ENCODE measurements at places on chromosomes 7 and 10. TPM values are rescaled to one million over a fixed set of nuclear protein-coding genes. Genes with fewer than 3 reads are reported as not detected.

DNA sequence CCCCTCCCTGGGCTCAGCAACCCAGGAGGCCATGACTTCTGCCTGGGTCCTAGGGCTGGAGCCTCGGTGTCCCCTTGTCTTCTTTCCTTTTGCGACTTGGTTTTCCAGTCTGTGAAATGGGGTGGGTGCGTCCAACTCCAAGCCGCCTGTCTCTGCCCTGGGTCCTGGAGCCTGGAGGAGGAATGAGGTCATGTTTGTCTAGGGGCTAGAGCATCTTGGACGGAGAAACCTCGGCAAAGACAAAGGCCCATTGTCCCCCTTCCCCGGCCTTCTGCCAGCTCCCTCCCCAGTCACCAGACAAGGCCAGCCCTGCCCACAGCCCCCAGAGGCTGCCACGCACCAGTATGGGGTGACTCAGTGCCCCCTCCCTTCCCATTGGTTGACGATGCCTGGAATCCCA lies 39.8 kb upstream of the ELN start:
- DNase-seq, result no peak
- H3K27me3 ChIP-seq, result no peaks in the 10 kb centered on the region
- H3K36me3 ChIP-seq, result no peaks in the 10 kb centered on the region

- H3K4me3 ChIP-seq, result no peak overlapping the region
- no peaks in the 10 kb centered on the region for H3K4me1 ChIP-seq
- H3K36me3 ChIP-seq, result no peaks in the 10 kb centered on the region
- H3K27me3 ChIP-seq, result no peaks in the 10 kb centered on the region
- no peak overlapping the region for H3K27ac ChIP-seq
Observed at GRCh38 chr10:44376472-44377099, 8.3 kb downstream of the CXCL12 start.

GRCh38 chr10:69494626-69495558 lies 43.6 kb downstream of the TSPAN15 start:
- no peaks in the 10 kb centered on the region for H3K36me3 ChIP-seq
- no peak overlapping the region for H3K4me3 ChIP-seq
- no peaks in the 10 kb centered on the region for H3K4me1 ChIP-seq
- no peak for DNase-seq

DNA sequence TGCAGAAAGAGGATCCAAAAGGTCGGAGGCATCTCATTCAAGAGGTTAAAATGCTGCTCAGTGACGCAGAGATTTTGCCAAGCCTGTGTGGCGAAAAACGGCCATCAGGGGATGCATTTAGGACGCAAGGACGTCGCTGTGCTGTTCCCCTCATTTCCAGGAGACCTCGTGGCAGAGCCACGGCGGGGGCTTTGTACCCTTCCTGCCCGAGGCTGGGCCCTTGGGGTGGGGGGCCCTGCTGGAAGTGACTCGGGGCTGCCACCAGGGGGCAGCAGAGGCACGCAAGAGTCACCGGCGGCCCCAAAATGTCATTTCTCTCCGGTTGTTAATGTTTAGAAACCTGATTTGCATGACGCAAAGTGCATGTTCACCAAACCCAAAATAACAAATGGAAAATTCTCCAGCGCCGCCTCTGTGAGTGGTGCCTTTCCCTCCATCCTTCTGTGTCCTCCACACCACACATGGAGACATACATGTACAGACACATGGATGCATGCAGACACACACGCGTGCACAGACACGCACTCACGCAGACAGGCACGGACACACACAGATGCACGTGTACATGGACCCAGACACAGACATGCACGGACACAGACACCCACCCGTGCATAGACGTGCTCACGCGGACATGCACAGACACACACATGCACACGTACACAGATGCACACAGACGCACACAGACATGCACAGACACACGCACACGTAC lies 51.0 kb upstream of the NKX6-2 start:
- DNase-seq, result peak; percentile 66
- no peaks in the 10 kb centered on the region for H3K27me3 ChIP-seq
- H3K4me1 ChIP-seq, result no peaks in the 10 kb centered on the region
- H3K27ac ChIP-seq, result no peak overlapping the region
- H3K36me3 ChIP-seq, result no peaks in the 10 kb centered on the region

DNA sequence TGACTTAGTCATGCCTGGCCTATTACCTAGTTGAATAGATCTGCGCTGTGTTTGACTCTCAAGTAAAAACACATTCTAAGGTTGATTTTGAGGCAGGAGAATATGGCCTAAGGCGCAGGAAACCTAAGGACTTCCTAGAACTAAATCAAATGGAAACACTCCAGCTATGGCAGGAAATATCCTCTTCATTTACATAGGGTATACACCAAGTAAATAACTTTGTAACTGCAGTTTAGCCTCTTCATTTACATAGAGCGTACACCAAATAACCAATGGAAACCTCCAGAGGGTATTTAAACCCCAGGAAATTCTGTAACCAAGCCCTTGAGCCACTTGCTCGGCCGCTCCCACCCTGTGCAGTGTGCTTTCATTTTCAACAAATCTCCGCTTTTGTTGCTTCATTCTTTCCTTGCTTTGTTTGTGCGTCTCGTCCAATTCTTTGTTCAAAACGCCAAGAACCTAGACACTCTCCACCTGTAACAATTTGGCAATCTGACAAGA lies 35.6 kb upstream of the XRCC2 start:
- DNase-seq, result no peak
- H3K36me3 ChIP-seq, result no peaks in the 10 kb centered on the region
- no peaks in the 10 kb centered on the region for H3K4me1 ChIP-seq
- no peak overlapping the region for H3K27ac ChIP-seq
- H3K4me3 ChIP-seq, result no peak overlapping the region

DNA sequence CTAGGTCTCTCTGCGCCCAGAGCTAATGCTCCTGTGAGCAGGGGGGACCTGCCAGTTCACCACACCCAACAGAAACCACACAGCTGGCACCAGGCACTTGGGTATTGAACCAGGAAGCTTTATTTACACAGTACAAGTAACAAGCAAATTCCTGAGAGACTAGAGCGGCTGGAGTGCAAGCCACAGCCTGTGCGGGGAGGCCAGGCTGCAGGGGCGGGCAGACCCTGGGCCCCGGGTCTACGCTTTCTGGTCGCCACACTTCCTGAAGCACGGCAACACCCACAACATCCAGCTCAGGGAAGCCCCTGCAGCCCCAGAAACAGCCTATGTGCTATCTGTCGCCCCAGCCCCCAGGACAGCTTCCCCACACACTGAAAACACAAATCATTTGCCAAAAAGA lies 125.0 kb downstream of the FAM53B start:
- H3K4me3 ChIP-seq, result peak overlapping the region; percentile 55
- H3K4me1 ChIP-seq, result peaks cover 96% of the 10 kb centered on the region
- H3K27me3 ChIP-seq, result no peaks in the 10 kb centered on the region
- H3K36me3 ChIP-seq, result peaks cover 68% of the 10 kb centered on the region
- peak; percentile 84 for DNase-seq
- peak overlapping the region; percentile 98 for H3K27ac ChIP-seq

GRCh38 chr7:74598558-74598957 lies 59.0 kb upstream of the GTF2I start:
- H3K27me3 ChIP-seq, result no peaks in the 10 kb centered on the region
- H3K4me1 ChIP-seq, result no peaks in the 10 kb centered on the region
- H3K4me3 ChIP-seq, result no peak overlapping the region
- no peak for DNase-seq
- H3K27ac ChIP-seq, result no peak overlapping the region

DNA sequence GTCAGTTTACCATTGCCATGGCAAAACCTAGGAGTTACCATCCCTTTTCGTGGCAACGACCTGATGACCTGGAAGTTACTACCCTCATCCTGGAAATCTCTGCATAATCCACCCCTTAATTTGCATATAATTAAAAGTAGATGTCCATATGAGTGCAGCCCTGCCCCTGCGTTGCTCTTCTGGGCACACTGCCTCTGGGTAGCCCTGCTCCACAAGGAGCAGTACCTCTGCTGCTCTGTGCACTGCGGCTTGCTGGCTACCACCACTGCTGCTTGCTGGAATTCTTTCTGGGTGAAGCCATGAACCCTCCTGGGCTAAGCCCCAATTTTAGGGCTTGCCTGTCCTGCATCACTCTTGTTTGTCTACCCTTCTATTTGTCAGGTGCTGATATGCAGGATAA lies 12.5 kb downstream of the CYP17A1 start:
- no peaks in the 10 kb centered on the region for H3K4me1 ChIP-seq
- no peak overlapping the region for H3K4me3 ChIP-seq
- no peaks in the 10 kb centered on the region for H3K36me3 ChIP-seq
- H3K27me3 ChIP-seq, result no peaks in the 10 kb centered on the region
- no peak overlapping the region for H3K27ac ChIP-seq
- no peak for DNase-seq

DNA sequence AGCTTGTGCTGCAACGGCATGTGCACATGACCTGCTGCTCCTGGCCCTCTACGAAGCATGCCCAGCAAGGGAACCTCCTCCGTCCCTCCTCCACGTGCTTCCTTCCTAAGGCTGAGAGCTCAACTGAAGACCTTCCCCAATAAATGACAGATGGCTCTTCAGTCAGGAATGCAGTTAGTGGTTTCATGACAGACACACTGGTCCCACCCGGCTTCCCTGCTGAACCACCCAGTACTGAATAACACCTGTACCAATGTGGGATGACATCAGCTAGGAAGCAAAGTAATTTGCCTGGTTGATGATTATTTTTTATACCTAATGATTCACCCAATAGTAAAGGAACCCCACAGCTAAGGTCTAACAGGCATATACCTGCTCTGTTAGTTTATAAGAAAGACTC lies 69.1 kb downstream of the SCRN1 start:
- no peaks in the 10 kb centered on the region for H3K27me3 ChIP-seq
- H3K36me3 ChIP-seq, result peaks cover 34% of the 10 kb centered on the region
- no peak overlapping the region for H3K4me3 ChIP-seq
- no peak for DNase-seq
- H3K4me1 ChIP-seq, result no peaks in the 10 kb centered on the region

DNA sequence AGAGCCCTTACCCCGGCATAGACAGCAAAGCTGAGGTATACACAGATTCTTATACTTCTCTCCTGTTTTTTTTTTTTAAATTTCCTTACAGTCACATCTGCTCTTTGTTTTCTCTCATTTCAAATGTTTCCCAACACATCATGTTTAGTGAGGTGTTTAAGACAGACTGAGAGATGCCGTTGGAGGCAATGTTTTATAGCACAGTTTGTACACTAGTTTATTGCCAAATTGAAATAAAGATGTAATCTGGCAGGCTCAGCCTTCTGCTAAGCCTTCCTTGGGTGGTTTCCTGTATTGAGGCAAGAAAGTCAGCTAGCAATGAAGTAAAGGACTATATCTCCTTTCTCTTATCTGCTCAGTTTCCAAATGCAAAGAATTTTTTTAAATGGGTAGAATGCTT lies 393.4 kb downstream of the SORCS1 start:
- H3K27ac ChIP-seq, result no peak overlapping the region
- no peaks in the 10 kb centered on the region for H3K36me3 ChIP-seq
- no peak overlapping the region for H3K4me3 ChIP-seq
- H3K27me3 ChIP-seq, result no peaks in the 10 kb centered on the region

- peaks cover 14% of the 10 kb centered on the region for H3K4me1 ChIP-seq
- H3K27me3 ChIP-seq, result no peaks in the 10 kb centered on the region
- H3K4me3 ChIP-seq, result no peak overlapping the region
- no peak for DNase-seq
- H3K27ac ChIP-seq, result no peak overlapping the region
Observed at GRCh38 chr10:13834581-13835286, 248.0 kb downstream of the PRPF18 start.

DNA sequence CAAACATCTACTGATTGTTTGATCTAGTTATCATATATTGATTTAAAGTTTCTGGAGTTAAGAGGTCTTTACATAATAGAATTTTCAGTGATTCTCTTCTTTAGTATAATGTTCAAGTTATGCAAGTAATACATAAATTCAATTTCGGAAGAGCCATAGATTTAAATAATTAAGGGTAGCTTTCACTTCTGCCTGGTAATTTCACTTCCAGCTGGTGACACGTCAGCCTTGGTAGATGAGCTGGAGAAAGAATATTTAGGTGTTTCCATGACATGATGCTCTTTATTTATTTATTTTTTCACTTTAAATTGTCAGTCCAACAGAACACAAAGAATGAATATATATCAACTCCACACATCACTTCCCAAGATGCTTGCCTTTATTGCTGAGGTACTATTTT lies 5.2 kb upstream of the OTUD1 start:
- H3K4me1 ChIP-seq, result peaks cover 16% of the 10 kb centered on the region
- no peaks in the 10 kb centered on the region for H3K36me3 ChIP-seq
- H3K27ac ChIP-seq, result no peak overlapping the region
- DNase-seq, result peak; percentile 60
- no peak overlapping the region for H3K4me3 ChIP-seq
- H3K27me3 ChIP-seq, result no peaks in the 10 kb centered on the region

DNA sequence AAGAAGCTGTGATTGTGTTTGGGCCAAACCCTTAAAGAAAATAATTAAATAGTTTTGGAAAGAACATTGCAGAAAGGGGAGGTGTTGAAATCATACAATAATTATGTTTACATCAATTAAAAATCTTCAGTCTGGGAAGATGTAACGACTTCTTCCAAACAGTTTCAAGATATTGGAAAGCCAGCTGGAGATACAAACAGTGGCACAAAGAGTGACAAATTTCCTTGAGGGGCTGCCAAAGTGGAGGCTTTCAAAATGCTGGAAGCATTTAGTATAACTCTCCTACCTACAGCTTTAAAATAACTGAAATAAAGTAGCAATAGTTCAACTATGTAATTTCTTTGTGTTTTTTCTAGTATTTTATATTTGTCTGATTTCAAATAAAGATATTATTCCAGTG lies 405.0 kb downstream of the DNAJB9 start:
- no peaks in the 10 kb centered on the region for H3K27me3 ChIP-seq
- H3K4me1 ChIP-seq, result no peaks in the 10 kb centered on the region
- H3K36me3 ChIP-seq, result no peaks in the 10 kb centered on the region
- no peak overlapping the region for H3K27ac ChIP-seq

GRCh38 chr7:102323914-102324195 lies 32.4 kb downstream of the SPDYE6 start:
- H3K27ac ChIP-seq, result no peak overlapping the region
- no peak for DNase-seq
- no peak overlapping the region for H3K4me3 ChIP-seq
- peaks cover 23% of the 10 kb centered on the region for H3K36me3 ChIP-seq
- no peaks in the 10 kb centered on the region for H3K27me3 ChIP-seq

GRCh38 chr7:71312755-71313490 lies 181.0 kb downstream of the GALNT17 start:
- DNase-seq, result no peak
- no peaks in the 10 kb centered on the region for H3K27me3 ChIP-seq
- no peaks in the 10 kb centered on the region for H3K36me3 ChIP-seq
- H3K4me3 ChIP-seq, result no peak overlapping the region
- H3K4me1 ChIP-seq, result no peaks in the 10 kb centered on the region

PRPS1L1 gene
- not detected for total RNA-seq

PILRB gene
- total RNA-seq, result 174 TPM

GPR37 gene
- total RNA-seq, result not detected

PKD2L1 gene
- total RNA-seq, result not detected

IDI2 gene
- not detected for total RNA-seq

TEX36 gene
- total RNA-seq, result not detected

TMEM270 gene
- total RNA-seq, result not detected

MYL10 gene
- not detected for total RNA-seq

ARHGAP22 gene
- total RNA-seq, result 4.5 TPM

TDRD1 gene
- total RNA-seq, result 0.22 TPM

PWWP2B gene
- total RNA-seq, result 34.4 TPM
